Skin of body (tissue), 3 donors: ENCODE measurements at places on chromosomes 12 and 14. TPM values are rescaled to one million over a fixed set of nuclear protein-coding genes. Genes with fewer than 3 reads are reported as not detected.

The KRT79 gene
- 68.7 TPM for total RNA-seq

GRCh38 chr14:102525219-102525928 lies 15.8 kb upstream of the ANKRD9 start:
- DNase-seq, result peak; percentile 73

The IKBIP gene
- total RNA-seq, result 20.7 TPM

The INHBE gene
- 0.10 TPM for total RNA-seq

DNA sequence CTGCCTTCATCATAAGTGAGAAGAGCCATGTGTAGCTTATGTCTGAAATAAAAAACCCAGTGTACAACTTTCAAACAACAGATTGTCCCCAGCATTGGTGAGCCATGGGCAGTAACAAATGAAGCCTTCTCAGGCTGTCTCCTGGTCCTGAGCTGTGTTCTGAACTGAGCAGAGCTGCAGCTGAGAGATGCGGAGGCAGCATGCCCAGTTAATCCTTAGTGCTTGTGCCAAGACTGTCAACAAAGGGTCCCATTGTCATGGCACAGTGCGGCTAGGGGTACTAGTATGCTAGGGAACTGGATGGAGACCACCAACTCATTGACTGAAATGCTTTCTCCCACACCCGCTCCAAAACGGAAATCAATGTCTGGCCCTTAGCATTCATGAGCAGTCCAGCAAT lies 154.3 kb downstream of the RMST start:
- no peak for DNase-seq
